Stimulated activated CD8-positive, alpha-beta memory T cell treated with anti-CD3 and anti-CD28 coated beads, Interleukin-7, amount 100 ng/mL, for 24 hours (primary cell): ENCODE measurements at places on chromosomes 16 and 17.

GRCh38 chr17:73280191-73280590, 18.5 kb upstream of the CPSF4L start:
- no peak for DNase-seq

DNA sequence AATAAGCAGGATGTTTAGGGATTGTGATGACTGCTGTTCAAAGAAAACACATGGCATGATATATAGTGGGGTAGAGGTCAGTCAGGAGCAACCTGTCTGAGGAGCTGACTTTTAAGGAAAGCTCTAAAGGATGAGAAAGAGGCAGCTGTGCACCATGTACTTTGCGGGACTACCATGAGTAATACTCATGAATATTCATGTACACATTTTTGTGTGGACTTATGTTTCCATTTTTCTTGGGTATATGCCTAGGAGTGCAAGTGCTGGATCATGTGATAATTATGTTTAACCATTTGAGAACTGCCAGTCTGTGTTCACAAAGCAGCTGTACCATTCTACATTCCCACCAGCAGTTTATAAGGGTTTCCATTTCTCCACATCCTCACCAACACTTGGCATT, 35.8 kb downstream of the BEAN1 start:
- no peak for DNase-seq

- no peak for DNase-seq
Measured at GRCh38 chr17:76414334-76415295, 30.2 kb downstream of the SPHK1 start.

- DNase-seq, result no peak
Measured at GRCh38 chr16:80300456-80300855, 240.3 kb upstream of the DYNLRB2 start.

DNA sequence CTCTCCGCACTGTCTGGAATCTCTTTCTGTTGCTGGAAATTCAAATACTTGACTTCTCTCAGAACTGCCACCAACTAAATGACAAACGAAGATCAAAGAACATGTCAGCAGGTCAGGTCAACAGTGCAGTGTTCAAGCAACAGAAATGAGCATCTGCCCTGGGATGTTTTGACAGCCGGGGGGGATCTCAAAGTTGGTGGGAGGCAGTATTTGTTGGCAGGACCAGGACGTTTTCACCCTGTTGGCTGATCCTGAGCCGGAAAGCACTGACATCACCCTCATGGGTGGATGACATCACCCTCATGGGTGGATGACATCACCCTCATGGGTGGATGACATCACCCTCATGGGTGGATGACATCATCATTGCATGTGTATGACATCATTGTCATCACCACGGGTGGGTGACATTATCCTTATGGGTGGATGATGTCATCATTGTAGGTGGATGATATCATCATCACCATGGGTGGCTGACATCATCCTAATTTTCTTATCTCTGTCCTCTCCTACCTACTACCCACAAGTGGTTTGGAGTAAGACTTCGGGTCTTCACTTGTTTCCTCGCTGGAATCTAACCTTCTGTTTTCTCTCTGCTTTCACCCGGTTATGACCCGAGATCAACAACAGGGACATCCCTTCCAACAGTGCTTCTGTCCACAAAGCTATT, 18.9 kb downstream of the DNAH17 start:
- DNase-seq, result no peak

- no peak for DNase-seq
Measured at GRCh38 chr17:76493505-76494167, 7.6 kb downstream of the RHBDF2 start.

DNA sequence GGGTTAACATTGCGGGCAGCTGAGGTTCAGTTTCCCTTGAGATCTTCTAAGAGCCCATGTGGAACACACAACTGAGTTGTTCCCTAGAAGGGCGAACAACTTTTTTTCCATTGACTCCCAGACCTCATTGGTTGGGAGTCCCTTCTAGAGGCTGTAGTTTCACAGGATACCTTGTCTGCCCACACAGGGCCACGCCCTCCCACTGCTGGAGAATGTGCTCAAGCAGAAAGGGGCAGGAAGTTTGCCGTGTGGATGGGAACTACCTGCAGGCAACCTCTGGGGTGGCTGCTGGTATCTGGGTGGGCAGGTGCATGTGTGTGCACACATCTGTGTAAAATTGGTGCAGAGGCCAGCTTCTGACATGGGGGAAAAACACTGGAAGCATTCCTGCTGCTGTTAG, 178.8 kb upstream of the PSMD7 start:
- DNase-seq, result no peak

- DNase-seq, result no peak
Measured at GRCh38 chr16:87592018-87592712, 10.1 kb upstream of the JPH3 start.

DNA sequence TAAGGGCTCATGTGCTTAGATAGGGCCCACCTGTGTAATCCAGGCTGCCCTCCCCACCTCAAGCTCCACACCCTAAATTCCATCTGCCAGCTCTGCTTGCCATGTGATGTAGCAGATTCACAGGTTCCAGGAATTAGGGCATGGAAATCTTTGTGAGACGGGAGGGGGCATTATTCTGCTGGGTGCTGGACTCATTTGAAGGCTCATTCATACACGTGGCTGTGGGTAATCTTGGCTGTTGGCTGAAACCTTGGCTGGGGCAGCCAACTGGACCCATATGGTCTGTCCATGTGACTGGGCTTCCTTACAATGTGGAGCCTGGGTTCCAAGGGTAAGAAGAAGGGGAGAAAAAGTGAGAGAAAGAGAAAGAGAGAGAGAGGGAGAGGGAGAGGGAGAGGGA, 115.1 kb downstream of the CYLD start:
- DNase-seq, result no peak

DNA sequence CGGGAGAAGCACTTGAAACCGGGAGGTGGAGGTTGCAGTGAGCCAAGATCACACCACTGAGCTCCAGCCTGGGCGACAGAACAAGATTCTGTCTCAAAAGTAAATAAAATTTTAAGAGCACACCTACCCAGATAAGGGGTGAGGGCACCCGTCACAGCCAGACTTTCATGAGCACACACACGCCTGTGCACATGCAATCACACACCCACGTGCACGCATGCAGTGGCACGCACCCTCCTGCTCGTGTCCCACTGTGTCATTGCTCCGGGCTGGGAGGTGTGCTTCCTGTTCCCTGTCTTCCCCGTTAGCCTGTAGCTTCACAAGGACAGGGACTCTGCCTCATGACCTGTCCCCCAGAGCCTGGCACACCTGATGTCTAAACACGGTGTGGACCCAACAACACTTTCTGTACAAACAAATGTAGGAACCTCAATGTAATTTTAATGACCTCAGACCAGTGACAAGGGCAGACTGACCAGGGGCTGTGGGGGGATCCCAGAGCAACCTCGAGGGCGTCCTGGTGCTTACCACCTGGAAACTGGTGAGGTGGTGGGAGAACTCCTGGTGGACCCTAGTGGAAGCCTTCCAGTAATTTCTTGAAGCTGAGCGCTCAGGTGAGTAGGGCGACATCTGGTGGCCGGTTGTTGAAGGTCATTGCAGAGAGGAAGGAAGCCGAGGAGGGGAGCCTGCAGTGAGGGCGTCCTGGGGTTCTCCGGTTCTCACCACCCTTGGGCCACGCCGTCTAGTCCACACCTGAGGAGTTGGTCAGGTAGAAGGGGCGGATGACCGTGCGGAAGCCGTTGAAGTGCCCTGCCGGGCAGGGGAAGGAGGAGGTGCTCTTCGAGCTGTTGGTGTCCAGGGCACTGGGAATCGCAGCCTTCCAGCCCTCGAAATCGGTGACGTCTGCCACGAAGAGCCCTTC, 8.6 kb downstream of the LGALS3BP start:
- peak; percentile 65 for DNase-seq

GRCh38 chr17:17151055-17151454, 55.1 kb downstream of the PLD6 start:
- no peak for DNase-seq

DNA sequence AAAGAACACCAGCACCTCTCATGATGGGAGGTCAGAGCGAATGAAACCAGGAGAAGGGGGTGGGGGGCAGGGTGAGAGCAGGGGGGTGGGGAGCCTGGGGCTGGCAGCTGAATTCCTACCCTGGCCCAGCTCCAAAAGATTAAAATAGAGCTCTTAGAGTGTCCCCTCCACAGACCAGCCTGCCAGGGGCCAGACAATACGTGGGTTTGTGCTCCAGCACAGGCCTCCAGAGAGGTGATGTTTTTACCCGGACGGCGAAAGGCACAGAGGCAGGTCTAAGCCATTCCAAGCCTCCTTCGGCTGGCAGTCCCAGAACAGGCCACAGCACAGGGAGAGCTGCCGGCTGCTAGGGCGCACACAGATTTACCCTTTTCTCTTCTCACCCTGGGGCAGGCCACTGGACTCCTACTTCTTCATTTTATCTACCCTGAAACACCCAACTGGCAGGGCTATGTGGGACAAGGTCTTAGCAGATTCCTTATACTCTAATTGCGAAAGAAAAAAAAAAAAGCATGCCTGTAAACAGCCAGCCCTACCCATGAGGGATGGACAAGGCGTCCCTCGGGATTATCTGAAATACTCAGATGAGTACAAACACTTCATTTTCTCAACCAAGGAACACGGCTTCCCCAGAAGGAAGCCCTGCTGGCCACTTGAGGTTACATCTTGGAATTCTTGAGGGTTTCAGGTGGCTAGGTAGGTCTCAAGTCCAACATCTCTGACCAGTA, 71.9 kb upstream of the NOG start:
- DNase-seq, result no peak

DNA sequence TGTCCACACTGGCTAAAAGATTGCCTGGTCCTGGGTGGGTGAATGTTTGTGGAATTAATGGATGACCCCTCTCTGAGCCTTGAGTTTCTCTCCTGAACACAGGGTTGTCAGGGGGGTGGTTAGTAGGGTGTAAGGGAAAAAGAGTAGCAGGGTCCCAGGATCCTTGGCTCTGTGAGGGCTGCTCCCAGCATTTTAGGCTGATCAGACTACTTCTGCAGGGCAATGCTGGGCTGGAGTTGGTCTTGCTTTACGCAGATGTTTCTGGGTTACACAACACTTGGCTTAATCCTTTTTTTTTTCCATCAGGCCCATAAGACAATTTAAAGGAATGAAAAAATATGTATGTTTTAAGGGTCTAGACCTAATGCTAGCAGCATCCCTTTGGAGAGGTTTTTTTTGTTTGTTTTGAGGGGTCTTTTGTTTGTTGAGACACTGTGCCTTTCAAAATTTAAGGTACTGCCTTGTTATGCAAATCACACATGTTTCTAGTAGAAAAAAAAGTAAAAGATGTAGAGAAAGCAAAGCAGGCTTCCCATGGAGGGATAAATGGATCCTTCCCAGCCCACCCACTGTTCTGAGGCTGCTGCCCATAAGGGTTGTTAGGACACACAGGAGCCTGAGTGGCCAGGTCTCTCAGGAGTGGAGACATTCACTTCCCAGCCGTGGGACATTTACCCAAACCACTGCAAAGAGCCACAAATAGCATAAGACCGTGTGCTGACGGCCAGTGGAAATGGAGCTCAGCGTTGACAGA, 225.6 kb upstream of the HSBP1 start:
- DNase-seq, result no peak

DNA sequence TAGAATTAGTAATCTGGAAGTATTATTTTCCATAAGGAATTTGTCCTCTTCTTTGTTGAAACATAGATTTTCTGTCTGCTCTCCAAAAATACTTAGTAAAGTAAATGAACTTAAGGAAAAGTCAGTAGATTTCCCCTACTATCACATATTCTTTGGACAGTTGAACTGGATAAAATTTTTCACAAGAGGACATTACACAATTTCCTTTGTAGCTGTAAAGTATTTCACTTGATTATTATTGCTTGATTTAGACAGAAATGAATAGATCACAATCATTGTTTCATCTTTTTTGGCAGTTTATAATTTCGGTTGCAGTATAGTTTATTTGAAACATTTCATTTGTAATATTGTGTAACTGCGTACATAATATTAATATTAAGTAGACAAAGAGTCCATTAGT, 12.5 kb downstream of the CYB5B start:
- no peak for DNase-seq

DNA sequence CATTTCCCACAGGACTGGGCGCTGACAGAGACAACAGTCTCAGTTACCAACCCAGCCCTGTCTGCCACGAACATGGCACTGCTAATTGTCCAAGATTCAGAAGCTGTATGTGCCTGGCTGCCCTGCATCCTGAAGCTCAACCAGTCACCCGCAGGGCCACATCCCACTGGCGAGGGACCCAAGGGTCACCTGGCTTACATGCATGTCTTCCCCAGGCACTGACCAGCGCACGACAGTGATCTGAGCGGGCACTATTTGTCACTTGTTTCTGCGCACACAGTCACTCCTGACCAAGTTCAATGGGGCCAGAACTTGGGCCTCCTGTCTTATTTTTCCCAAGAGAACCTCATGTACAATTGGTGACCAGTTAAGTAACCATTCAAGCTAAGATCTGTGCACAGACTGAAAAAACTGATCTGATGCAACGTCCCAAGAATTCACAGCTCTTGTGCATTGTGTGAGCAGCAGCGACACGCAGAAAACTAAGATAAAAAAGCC, 13.1 kb downstream of the USP7 start:
- no peak for DNase-seq

DNA sequence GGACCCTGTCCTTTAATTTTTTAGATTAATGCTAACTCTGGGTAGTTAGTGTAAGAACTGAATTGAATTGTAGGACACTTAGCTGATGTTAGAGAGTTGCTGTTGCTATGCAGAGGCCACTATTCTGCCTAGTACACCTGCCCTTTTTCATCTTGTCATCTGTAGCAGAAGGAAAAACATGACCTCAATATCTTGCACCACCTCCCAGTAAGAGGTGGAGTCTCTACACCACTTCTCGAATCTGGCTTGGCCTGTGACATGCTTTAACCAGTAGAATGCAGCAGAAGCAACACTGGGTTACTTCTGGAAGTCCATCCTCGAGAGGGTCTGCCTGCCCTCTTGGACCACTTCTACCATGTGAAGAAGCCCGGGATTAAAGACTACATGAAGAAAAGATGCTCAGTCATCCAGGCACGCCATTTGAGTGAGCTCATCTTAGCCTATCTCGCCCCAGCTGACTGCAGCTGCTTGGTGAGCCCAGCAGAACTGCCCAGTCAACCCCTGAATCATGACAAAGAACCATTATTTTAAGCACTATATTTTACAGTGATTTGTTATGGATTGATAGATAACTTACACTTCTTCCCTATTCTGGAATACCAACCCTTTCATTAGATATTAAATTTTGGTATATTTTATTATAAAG, 153.5 kb downstream of the MYO1D start:
- DNase-seq, result no peak

GRCh38 chr17:43694081-43694870, 32.6 kb upstream of the MEOX1 start:
- DNase-seq, result peak; percentile 46

DNA sequence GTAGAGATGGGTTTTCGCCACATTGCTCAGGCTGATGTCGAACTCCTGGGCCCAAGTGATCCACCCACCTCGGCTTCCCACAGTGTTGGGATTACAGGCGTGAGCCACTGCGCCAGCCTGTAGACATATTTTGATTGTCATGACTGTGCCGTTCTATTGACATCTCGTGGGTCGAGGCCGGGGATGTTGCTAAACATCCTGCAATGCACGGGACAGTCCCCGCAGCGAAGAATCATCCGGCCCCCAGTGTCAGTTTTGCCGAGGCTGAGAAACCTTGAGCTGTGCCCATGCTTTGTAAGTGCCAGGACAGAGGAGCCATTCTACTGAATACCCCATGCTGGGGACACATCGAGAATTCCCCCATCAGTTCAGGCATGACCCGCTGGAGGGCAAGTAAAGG, 69.1 kb upstream of the GSE1 start:
- DNase-seq, result no peak

GRCh38 chr17:56440419-56440818, 153.1 kb upstream of the NOG start:
- no peak for DNase-seq

GRCh38 chr17:74212209-74212912, 1.0 kb upstream of the TTYH2 start:
- DNase-seq, result no peak

GRCh38 chr17:74981318-74981978, 6.0 kb upstream of the CDR2L start:
- DNase-seq, result no peak
